Esophagus muscularis mucosa (tissue), 4 donors: ENCODE measurements at places on chromosomes 4 and X. TPM values are rescaled to one million over a fixed set of nuclear protein-coding genes. Genes with fewer than 3 reads are reported as not detected.

GRCh38 chr4:170106900-170107299 lies 17.1 kb upstream of the AADAT start:
- DNase-seq: no peak

DNA sequence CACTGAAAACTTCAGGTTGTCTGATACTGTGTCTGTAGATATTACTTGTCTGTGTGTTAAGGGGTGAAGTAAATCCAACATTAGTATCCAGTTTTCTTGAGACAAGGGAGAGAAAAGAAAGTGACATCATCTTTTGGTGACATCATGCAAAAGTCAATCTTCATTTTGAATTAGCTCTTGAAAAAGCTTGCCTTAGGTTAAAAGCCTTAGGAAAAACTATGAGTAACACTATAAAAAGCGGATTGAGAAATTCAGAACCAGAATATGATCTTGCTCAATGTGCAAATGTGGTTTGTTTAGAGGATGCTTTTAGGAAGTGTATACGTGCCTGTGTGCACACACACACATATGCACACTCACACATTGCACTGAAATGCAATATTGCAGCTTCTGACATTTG lies 345.8 kb upstream of the CASK start:
- no peak for DNase-seq

PDZD4 gene
- total RNA-seq: 48.4 TPM

TBC1D8B gene
- total RNA-seq: 5.0 TPM

- no peak for DNase-seq
Observed at GRCh38 chr4:82601242-82602015, 39.6 kb upstream of the TMEM150C start.

GRCh38 chrX:113124693-113125092 lies 284.1 kb upstream of the AMOT start:
- DNase-seq: no peak

DNA sequence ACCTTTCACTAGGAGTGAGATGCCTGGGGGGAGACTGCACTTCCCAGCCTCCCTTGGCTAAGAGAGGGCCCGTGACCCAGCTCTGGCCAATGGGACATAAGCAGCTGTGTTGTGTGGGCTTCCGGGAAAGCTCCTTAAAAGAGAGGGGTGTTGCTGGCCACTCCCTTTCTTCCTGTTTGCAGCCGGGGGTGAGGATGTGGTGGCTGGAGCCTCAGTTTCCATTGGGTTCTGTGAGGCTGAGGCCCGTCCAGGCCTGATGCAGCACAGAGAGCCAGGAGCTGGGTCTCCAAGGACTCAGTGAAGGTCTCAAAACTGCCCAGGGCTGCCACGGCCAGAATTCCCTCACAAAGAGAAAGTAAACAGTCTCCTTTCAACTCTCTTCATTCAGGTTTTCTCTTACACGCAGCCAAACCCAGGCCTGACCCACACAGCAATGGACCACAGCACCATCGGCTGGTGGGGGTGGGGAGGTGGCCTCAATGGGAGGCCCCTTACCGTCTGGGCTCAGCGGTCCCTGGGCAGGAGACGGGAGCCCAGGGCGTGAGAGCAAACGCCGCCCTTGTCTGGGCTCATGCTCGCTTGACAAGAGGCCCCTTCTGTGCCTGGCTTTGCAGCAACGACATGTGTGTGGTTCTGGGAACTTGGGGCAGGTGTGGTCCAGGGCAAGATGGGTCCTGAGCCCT lies 6.6 kb downstream of the NKX1-1 start:
- no peak for DNase-seq

OGT gene
- total RNA-seq: 75.2 TPM
